ENCODE measurements at places on chromosomes 5 and 9. TPM values are rescaled to one million over a fixed set of nuclear protein-coding genes. Genes with fewer than 3 reads are reported as not detected.

The ZFP37 gene
- total RNA-seq, result 7.4 TPM

DNA sequence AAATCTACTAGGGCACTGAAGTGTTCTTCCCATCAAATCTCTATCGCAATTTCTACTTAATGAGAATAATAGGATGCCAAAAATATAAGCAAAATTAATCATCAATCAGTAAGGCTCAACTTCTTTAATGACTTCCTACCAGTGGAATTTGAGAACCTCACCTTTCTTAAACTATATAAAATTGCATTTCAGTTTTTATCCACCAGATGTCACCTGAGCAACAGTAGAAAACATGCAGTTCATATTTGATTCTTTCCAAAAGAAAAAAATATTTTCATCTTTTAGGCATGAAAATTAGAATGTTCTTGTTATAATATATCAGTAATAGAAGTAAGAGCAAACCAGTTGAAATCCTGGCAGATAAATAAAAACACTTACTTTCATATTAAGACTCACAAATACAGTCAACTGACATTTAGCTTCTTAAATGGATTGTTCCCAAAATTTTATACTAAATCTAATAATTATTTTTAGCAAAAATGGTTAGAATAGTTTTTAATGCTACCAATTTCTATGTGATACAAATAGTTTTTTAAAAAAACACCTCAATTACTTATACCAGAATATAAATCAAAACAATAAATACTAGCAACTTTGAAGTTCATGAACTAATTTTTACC, 13.4 kb upstream of the CCDC112 start:
- DNase-seq, result no peak

The ECSCR gene
- not detected for total RNA-seq

The EXOC3 gene
- total RNA-seq, result 64.6 TPM

The ANKRD20A1 gene
- 3.3 TPM for total RNA-seq
